ENCODE measurements at places on chromosomes 3 and 15. TPM values are rescaled to one million over a fixed set of nuclear protein-coding genes. Genes with fewer than 3 reads are reported as not detected.

SERPINI1 gene
- 2.3 TPM for total RNA-seq

MINDY2 gene
- 8.0 TPM for total RNA-seq

HESX1 gene
- 0.90 TPM for total RNA-seq

GPR62 gene
- total RNA-seq = not detected

CCDC33 gene
- not detected for total RNA-seq

DNA sequence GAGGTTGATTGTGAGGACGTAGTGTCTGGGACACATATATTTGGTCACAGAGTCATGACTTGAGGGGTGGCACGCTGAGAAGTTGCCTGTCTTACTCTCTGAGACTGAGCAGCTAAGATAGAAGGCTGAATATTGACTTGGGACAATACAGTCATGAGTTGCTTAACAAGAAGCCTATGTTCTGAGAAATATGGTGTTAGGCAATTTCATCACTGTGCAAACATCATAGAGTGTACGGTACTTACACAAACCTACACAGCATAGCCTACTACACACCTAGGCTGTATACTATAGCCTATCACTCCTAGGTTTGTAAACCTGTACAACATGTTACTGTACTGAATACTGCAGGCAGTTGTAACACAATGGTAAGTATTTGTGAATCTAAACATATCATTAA is 30.3 kb upstream of the SPESP1 start:
- DNase-seq = no peak

- no peak for DNase-seq
These were observed 18.8 kb upstream of the THRB start for GRCh38 chr3:24513463-24513862.

GRCh38 chr3:72041511-72041910 is 256.6 kb upstream of the PROK2 start:
- DNase-seq = no peak
